ENCODE measurements at places on chromosomes 1 and 21.

DNA sequence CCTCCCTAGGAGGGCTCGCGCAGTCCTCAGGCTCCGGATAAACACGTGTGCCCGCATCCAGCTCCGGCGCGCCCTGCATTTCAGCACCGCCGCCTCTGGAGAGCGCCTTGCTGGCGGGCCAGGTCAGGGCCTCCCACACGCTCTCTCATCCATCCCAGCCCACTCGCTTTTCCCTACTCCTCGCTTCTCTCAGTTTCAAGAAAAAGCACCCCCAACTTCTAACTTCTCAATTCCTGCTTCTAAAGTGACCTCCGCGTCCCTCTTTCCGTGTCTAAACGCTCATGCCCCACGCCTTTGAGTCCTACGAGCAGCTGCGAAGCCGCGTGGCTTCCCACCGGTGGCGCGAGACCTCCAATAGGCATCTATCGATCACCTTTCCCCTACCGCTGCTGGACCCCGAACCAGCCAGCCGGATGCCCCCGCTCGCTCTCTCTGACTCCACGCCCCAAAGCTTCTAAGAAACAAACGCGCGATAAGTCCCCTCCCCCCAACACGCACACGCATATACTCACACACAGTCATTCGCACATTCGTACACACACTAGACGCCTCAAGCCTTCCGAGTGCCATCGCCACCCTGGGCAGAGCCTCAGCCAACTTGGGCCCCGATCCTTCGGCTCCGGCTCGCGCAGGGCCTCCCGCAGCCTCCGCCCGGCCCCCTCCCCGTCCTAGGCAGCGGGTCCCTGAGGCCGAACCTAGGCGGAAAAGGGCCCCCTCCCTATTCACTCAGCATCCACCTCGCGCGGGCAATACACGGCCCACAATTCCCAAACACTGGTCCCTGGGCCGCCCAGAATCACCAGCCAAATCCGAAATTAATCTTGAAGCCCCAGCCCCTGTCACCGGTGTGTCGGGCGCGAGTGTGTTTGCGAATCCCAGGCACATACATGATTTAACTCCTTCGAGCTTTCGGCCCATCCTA lies 1.1 kb downstream of the NMNAT2 start:
- no peak for DNase-seq

DNA sequence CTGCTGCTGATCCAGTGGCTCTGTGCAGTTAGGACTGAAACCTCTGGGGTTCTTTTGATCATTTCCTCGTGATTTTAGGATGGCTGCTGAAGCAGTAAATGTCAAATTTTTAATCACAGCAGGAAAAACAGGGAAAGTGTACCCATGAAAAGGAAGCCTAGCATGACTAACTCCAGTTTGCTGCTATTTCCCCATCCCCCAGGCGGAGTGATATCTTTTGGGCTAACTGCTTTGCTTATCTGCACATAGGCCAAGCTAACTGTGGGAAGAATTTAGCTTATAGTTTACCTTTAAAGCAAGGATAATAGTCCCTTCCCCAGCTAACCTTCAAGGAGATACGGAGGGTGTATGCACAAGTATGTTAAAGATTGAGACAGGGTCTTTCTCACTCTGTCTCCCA lies 149.8 kb upstream of the TNR start:
- no peak for DNase-seq

- DNase-seq = no peak
Measured at GRCh38 chr1:244409701-244410100, 42.0 kb downstream of the ADSS2 start.

- DNase-seq = no peak
Measured at GRCh38 chr1:101259744-101260148, 22.9 kb downstream of the S1PR1 start.

- no peak for DNase-seq
Measured at GRCh38 chr1:112731451-112731850, 16.3 kb upstream of the PPM1J start.

- no peak for DNase-seq
Measured at GRCh38 chr21:41520560-41521442, 12.8 kb upstream of the TMPRSS2 start.

- no peak for DNase-seq
Measured at GRCh38 chr1:22790232-22791008, 79.8 kb downstream of the EPHB2 start.

- DNase-seq = no peak
Measured at GRCh38 chr1:212261361-212261929, 23.8 kb upstream of the PPP2R5A start.

- DNase-seq = no peak
Measured at GRCh38 chr1:202130816-202131522, 8.3 kb downstream of the GPR37L1 start.

DNA sequence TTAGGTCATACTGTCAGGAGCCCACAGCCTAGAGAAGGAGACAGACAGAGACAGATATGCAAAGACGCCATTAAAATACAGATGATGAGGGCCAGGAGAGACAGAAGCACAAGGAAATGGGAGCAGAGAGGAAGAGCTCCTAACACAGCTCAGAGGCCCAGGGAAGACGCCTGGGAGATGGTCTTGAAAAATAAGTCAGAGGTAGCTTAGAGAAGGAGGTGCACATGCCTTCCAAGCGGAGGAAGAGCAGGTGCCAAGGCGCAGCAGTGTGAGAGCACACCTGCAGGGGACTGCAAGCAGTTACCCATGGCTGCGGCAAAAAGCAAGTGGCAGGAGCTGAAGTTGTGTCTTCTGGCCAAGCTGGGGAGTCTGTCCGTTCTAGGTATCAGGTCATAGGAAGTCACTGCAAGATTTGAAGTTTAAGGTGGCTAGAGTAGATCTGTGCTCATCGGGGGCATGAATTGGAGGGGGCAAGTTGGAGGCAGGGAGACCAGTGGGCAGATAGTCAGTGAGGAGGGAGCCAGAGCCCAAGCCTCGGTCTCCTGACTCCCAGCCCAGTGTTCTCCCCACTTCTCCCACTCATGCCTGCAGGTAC lies 1.3 kb upstream of the TRABD2B start:
- no peak for DNase-seq

DNA sequence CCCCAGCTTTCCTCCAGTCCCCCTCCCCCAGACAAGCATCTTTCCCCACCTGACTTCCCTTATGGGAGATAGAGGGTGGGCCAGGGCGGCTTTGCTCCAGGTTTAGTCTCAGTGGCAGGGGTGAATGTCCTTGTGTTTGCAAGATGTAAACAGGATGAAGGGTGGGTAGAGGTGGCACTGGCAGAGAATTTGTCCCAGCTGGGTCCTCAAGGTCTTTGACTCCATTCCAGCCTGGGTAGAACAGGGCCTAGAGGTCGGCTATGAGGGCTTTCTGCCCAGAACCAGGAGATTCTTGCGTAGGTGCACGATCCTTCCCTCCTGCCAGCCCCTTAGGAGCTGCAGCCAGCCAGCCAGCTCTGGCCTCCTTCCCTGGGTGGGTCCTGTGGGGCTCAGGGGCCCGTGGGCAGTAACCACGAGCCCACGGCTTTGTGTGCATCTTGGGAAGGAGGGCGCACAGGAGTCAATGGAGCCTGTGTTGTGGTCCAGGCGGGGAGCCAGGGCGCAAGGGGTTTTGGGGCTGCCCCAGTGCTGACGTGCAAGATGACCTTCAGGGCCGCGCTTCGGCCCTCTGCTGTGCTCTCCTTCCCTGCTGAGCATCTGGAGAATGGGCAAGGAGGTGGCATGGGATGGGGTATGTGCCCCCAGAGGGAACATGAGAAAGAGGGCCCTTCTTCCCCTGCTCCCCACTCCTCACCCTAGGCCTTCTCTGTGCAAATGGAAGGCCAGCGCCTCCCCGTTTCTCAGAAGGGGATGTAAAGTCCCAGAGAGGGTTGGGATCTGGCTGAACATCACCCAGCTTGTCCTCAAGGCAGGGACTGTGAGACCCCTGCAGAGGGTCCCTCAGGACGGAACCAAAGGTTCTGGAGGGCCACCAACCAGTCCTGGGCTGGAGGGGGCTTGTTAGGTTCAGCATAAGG lies 15.7 kb downstream of the POU3F1 start:
- DNase-seq = no peak

DNA sequence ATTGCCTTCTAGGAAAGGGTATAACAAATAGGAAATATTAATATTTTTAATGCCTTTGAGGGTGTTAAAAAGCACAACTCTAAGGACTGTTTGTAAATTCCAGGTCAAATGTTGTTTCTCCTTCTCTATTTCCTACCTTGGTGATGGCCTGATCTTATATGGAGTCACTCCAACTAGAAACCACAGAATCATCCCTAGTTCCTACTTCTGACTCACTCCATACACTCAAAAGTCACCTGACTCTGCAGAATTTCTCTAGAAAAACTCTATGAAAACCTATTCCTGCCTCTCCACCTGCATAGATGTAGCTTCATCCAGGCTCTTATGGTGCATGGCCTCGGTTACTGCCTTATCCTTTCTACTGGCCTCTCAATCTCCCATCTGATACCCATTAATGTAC lies 14.5 kb downstream of the RGS4 start:
- no peak for DNase-seq

GRCh38 chr1:22500471-22500870 lies 48.8 kb downstream of the ZBTB40 start:
- DNase-seq = peak; percentile 32

- DNase-seq = no peak
Measured at GRCh38 chr1:243494741-243495431, 239.0 kb downstream of the SDCCAG8 start.

DNA sequence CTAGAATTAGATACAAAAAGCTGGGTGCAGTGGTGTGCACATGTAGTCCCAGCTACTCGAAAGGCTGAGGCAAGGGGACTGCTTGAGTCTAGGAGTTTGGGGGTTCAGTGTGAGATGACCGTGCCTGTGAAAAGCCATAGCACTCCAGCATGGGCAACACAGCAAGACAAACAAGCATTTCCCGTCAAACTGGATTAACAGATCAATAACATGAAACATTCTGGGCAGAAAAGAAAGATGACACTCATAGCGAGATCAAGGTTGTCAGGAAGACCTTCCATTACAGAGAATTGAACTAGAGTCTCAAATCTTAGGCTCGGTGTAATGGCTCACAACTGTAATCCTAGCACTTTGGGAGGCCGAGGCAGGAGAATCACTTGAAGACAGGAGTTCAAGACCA lies 14.0 kb downstream of the TFB2M start:
- DNase-seq = no peak

GRCh38 chr1:42133809-42134526 lies 19.2 kb upstream of the GUCA2B start:
- no peak for DNase-seq
